ENCODE measurements at places on chromosomes 1 and 21.

DNA sequence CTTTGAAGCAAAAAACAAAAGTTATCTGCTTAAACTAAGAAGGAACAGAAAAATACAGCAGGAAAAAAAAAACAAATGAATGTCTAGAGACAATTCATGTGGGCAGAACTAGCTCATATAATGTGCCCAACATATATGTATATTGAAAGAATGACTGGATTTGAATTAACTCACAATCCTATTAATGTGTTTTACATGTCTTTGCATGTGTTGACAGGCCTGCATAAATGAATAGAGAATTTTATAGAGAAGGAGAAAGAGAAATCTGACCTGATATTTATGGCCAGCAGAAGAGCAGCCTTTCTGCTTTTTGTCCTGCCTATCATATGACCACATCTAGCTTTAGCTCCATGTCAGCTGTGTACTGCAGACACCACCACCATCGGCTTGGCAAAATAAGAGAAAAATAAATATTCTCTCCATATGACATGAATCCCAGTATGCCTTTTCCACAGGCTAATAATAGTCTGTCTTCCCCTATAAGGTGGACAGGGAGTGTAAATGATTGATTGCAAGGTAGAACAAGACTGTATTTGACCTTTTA is 171.5 kb upstream of the PALMD start:
- DNase-seq = no peak

DNA sequence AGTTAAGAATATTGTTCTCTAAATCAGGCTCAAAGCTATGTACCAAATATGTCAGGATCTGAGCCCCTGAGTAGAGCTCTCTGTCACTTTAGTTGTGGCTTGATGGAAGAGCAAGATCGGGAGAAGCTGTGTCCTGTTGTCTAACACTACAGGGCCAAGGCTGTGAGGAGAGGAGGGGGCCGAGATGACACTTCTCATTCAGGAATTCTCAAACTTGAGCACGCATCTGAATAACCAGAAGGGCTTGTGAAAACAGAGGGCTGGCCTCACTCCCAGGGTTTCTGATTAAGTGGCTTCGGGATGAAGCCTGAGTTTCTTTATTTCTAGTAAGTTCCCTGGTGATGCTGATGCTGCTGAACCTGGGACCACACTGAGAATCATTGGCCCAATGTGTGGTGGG is 209.2 kb upstream of the DAB1 start:
- DNase-seq = no peak

DNA sequence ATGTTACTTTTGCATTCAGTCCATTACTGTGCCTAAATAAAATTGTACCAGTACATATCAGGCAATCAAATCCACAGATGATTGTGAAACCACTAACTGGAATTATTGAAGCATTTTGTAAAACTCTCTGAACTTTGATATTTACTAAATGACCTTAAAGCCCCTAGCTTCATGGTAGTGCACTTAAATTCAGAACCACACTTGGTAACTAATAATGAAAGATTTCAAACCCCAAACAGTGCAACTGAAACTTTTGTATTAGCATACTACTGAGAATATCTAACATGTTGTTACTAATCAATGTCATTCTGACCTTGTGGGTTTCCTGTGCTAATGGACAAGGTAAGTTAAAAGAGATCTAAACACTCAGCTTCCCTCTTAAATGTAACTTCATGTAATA is at the start of gene CFHR3:
Gene CFHR3, plus strand, starts transcription at position 238 of the 400 bp plus-strand sequence. Its CDS starts 47 bp downstream, at position 285.
- no peak for DNase-seq

DNA sequence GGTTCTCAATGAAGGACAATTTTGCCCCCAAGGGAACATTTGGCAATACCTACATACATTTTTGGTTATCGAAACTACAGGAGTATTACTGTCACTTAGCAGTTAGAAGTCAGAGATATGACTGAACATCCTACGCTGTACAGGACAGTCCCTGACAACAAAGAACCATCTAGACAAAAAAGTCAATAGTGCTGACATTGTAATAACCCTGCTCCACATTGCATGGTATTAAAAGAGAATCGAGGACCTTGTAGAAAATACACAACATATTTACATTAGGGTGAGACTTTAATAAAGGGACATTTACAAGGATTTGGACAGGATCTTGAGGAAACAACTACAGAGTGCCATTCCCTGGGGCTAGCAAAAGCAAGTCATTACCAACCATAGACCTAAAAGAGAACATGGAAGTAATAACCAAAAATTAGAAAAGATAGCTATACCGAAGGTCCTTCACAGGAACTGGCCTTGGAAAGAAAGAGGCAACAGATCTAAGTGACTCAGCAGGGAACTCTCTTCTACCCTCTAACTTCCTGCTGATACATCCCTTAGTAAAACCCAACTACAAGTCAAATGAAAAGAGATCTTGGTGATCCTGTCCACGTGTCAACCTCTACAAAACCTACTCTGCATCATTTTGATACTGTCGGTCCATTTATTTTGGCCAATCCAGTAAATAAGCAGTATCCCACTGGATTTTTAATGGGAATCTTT is 40.2 kb downstream of the ANGPTL3 start:
- DNase-seq = no peak

- DNase-seq = peak; percentile 32
Observed at GRCh38 chr1:234776256-234776875, 166.4 kb upstream of the IRF2BP2 start.

DNA sequence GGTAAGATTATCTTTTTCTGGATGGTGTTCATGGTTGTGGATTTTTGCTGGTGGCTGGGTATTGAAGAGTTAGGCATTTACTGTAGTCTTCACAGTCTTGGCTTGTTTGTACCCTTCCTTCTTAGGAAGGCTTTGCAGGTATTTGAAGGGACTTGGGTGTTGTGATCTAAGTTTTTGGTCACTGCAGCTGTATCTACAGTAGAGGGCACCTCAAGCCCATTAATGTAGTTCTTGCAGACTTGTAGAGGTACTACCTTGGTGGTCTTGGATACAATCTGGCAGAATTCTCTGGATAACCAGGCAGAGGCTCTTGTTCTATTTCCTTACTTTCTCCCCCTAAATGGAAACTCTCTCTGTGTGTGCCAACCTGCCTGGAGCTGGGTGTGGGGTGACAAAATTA is 155.8 kb upstream of the BRINP3 start:
- DNase-seq = peak; percentile 6

DNA sequence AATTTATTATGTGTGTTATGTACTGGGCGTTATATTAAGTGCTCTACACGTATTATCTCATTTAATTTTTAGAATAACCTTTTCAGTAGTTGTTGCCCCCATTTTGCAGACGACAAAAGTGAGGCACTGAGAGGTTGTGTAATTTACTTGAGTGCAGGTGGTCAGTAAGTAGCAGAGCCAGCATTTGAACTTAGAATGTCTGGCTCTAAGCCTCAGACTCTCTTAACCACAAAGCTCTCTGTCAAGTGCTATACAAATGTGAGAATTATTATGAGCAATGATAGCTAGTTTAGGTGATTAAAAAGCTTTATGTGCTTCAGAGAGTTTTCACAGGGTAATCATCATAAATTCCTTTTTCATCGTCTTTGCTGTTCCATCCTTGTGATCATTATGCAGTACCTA is 96.3 kb upstream of the UBE2U start:
- no peak for DNase-seq

GRCh38 chr1:100604372-100604771 is 66.4 kb downstream of the GPR88 start:
- DNase-seq = no peak

- DNase-seq = no peak
Observed at GRCh38 chr21:26847921-26848320, 2.7 kb upstream of the ADAMTS1 start.

DNA sequence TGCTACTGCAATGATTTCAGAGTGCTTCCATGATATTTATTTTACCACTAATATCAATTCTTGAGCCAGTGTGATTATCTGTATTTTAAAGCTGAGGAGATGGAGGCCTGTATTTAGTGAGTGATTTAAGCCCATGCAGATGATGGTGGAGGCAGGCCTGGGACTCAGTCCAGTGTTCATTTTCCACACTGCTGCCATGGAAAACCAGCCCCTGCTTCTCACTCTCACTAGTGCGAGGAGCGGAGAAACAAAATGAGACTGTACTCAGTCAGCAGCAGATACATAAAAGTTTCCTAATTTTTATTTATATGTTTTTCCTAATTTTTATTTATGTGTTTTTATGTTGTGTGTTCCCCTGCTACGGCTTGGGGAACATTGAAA is 32.8 kb downstream of the LRRC8B start:
- DNase-seq = no peak

DNA sequence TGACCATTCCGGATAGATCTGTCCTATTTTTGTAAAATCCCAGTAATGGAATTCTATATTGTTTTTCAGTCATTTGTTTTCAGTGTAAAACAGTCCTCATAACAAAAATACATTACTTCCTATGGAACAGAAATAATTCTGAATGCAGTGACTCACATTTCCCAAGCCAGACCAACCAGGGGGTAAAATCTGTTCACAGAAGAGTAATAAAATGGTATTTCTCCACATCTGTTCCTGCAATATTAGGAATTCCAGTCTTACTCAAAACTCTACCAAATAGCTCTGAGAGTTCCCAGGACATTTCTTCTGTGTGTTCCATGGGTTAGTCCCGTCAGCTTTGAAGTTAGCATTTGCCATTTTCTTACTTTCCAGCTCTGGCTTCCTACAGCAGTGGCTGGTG is 2.6 kb upstream of the DDR2 start:
- no peak for DNase-seq

DNA sequence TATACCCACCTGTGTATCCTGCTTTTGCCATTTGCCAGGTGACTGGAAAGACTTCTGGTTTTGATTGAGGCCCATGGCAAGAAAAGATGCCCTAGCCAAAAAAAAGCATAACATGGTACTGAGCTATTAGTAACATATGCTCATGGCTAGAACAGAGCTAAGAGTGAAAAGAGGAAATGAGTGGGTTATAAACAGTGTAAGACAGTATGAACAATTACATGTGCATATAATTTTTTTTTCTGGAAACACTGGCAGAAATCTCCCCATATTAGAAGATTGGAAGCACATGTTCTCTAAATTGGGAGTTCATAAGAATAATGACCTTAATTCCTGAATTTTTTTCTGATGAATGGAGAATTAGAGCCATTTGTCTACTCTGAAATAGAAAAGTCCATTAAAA is 41.2 kb upstream of the PDC start:
- no peak for DNase-seq

GRCh38 chr1:37602750-37603694 is 7.3 kb upstream of the GNL2 start:
- DNase-seq = peak; percentile 6

GRCh38 chr1:25485536-25486411 is 55.1 kb downstream of the MACO1 start:
- DNase-seq = no peak

- DNase-seq = no peak
Observed at GRCh38 chr1:108712606-108713150, at the start of gene FNDC7. FNDC7 (plus strand) TSS chr1:108712908; CDS start chr1:108712934, 26 bp downstream.

- DNase-seq = no peak
Observed at GRCh38 chr21:26469789-26470188, 103.3 kb downstream of the CYYR1 start.

DNA sequence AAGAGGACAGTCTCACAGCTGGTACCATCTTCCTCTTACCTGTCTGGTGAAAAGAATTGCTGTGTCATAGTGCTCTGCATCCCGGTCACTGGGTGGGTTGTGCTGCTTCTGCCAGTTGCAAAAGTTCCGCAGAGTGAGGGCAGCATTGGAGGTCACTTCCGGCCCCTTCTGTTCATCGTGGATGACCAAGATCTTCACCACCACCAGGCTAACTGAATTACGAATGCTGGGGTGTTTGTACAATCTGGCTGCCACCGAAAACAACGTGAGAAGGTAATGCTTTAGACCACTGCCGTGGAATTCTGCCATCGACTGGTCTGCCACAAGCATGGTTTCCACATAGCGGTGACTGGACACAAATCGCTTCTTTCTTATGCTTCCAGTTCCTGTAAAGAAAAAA is 2.9 kb downstream of the ADAMTS1 start:
- no peak for DNase-seq

DNA sequence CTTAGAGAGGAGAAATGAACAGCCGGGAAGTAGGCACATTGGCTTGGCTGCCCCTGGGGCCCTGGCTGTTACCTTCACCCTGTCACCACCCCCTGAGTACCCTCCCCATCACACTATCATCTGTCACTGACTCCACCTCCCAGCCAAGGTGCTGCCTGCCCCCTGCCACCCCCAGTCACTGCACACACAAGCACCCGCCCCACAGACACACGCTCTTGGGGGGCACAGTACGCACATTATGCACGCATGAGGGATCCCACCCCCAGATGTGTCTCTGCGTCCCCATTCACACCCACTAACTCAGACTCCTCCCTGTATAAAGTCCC is 223.3 kb downstream of the PTPRU start:
- DNase-seq = no peak

DNA sequence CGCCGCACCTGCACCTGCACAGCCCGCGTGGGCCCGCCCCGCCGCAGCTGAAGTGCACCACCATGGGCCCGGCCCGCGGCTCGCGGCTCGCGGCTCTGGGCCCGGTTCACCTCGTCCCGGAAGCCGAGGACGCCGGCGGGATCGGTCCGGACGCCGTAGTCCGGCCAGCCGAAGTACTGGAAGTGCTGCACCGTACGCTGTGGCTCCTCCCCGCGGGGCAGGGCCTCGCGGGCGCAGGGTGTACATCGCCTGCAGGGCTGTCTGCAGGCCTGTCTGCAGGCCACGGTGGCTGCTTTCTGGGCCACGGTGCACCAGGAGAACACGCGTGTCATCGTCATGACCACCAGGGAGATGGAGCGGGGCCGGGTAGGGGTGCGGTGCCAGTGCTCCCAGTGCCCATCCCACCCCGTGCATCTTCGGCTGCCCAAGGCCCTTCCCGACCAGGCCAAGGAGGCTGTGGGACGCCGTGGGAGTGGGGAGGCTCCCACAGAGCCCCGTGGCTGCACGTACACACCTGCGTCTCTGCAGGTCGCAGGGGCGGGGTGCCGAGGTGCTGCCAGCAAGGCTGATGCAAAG is 6.7 kb downstream of the RNF223 start:
- DNase-seq = no peak

- DNase-seq = no peak
Observed at GRCh38 chr1:228695015-228695955, 40.0 kb upstream of the RHOU start.

DNA sequence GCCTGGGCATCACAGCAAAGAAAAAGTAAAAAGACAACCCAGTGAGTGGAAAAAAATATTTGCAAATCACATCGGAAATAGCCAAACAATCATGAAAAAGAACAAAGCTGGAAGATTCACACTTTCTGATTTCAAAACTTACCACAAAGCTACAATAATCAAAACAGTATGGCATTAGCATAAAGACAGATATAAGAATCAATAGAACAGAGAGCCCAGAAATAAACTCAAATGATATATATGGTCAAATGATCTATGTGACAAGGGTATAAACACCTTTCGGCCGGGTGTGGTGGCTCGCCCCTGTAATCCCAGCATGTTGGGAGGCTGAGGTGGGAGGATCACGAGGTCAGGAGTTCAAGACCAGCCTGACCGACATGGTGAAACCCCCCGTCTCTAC is 13.5 kb downstream of the ACOT7 start:
- no peak for DNase-seq

- no peak for DNase-seq
Observed at GRCh38 chr21:38133240-38133639, 123.6 kb upstream of the KCNJ15 start.

All from NCI-H2171 treated with DMSO at 0.1 percent for 48 hours (cell line).